Pulmonary artery endothelial cell (primary cell): ENCODE measurements at places on chromosomes 6 and 20. TPM values are rescaled to one million over a fixed set of nuclear protein-coding genes. Genes with fewer than 3 reads are reported as not detected.

The PBOV1 gene
- not detected in 2 replicates for total RNA-seq

The CLDN20 gene
- total RNA-seq: not detected in 2 replicates

The LSM14B gene
- total RNA-seq: 38.1 and 43.4 TPM in 2 replicates

The PRR18 gene
- not detected in 2 replicates for total RNA-seq

The DUSP15 gene
- not detected in 2 replicates for total RNA-seq

The RIPOR2 gene
- 0.18 TPM in 1 of 2 replicates, not detected in the other for total RNA-seq

The SPINT4 gene
- not detected in 2 replicates for total RNA-seq

The ZSCAN16 gene
- 13.0 and 13.8 TPM in 2 replicates for total RNA-seq
